ENCODE measurements at places on chromosomes 7 and 10.

GRCh38 chr10:89479771-89480446 is 55.5 kb downstream of the SLC16A12 start:
- no peak for DNase-seq

DNA sequence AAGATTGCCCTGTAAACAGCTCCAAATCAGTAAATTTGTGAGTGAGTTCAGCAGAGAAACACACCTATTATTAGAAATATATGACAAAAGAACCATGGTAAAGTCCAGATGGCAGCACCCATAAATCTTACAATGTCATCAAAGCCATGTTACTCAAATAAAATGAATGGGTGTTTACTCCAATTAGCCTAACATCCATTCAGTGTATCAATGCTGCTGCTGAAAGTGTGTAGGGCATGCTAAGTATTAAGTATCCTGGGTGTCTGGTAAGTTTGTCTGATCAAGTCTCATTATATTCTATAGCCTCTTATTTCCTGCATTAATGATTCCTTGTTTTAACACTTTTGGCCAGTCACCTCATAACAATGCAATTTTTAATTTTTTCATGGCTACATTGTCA is 185.5 kb upstream of the STEAP4 start:
- no peak for DNase-seq

DNA sequence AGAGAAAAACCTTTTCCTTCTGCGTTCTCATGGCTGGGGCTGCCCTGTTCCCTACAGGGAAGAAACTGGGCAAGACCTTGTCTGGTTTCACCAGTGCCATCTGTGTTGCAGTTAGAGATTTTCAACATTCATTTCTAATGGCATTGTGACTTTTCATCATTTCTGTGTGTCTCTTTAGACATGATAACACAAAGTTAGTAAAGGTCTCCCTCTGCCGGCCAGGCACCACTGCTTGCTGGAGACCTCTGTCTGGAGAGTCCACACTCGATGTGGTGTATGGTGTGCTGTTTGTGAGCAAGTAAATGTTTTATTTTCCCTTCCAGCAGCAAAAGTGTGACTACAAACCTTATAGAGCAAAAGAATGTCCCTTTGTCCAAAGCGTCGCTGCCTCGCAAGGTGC is 213.5 kb downstream of the PAXIP1 start:
- no peak for DNase-seq

DNA sequence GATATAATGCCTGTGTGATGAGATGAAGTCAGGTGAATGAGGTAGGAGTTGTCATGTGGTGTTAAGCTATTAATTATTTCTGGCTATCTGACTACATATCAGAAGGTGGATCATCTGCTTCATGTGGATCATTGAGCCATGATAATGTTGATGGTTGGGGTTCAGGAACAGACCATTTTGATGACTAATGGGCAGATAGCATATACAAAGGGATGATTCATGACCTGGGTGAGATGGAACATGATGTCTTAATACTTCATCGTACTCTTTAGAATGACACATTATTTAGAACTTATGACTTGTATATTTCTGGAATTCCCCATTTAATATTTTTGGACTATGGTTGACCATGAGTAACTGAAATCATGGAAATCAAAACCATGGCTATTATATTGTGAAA is 155.1 kb downstream of the OR13A1 start:
- DNase-seq = peak; percentile 79

DNA sequence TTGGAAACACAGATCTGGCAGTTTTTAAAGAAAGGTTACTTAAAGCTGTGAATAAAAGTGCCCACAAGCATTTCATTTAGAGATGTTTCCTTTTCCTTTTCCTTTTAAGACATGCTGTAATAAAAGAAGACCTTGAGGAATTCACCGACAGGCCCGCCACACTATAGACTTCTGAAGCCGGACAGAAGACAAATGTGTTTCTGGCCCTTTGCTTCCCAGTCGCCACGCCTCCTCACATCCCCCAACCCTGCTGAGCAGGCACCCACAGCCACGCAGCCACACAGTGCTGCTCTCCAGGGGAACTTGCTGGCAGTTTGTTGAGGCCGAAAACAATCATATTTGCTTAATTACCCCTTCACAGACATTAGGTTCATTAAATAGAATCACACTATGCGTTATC is 83.4 kb downstream of the SLC25A13 start:
- DNase-seq = no peak

GRCh38 chr10:4088354-4089066 is 303.5 kb upstream of the KLF6 start:
- DNase-seq = no peak

DNA sequence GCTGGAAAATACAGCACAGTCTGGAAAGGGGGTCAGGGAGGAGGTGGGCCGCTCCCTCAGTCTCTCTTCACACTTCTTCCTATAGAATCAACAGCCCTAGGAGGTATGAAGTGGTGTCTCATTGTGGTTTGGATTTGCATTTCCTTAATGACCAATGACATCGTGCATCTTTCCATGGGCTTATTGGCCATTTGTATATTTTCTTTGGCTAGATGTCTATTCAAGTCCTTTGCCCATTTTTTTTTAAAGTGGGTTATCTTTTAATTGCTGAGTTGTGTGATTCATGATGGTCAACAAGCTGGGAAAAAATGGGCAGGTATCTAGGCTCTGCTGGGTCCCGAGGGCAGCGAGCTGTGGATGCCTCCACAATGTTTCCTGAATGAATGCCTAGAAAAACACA is 29.1 kb downstream of the TMEM130 start:
- no peak for DNase-seq

DNA sequence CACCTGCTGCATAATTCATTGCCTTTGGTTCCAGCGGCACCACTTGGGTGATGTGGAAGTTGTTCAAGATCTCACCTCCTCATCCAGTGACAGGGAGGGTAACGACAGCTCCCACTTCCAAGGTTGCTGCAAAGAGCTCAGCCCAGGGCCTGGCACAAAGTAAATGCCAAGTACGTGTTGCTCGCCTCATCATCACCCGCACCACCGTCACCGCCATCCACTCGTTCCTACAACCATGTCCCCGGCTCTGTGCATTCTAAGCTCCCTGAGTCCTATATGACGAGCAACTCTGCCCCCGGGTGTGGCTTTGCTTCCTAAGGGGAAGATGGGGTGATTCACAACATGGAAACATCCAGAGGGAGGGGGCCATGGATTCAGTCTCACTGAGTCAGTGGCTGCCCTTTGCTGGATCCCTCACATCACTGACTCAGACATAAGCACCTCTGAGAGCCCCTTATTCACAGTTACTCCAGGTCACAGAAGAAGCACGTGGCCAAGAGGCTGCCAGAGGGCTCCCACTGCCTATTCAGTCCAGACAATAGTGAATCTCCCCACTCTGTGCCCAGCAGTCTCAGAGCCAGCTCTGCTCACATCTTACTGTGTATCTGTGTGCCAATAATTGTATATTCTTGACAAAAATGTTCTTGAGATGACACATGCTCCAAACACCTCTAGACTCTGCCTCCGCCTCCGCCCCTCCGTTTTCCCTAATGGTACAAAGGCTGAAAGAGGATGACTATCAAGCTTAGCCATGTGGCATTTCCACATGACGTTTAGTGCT is 159.1 kb downstream of the GFRA1 start:
- no peak for DNase-seq

DNA sequence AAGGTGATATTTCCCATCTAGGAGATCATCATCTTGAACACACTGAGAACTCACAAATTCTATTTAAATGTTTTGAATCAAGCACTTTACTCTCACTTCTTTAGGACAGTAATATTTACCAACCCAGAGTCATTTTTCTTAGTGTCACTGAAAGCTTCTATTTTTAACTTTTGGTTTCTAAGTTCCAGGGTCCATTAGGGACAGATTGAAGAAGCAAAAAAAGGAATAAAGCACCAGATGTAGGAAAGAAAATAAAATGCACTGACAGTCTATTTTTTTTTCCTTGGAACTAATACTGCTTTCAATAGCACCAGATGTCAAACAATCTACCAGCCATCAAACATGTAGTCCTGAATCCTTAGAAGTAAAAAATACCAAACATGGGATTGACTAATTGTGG is 526.7 kb upstream of the LRRN3 start:
- DNase-seq = no peak

GRCh38 chr10:50622706-50623662 is 772 bp downstream of the SGMS1 start:
- no peak for DNase-seq

DNA sequence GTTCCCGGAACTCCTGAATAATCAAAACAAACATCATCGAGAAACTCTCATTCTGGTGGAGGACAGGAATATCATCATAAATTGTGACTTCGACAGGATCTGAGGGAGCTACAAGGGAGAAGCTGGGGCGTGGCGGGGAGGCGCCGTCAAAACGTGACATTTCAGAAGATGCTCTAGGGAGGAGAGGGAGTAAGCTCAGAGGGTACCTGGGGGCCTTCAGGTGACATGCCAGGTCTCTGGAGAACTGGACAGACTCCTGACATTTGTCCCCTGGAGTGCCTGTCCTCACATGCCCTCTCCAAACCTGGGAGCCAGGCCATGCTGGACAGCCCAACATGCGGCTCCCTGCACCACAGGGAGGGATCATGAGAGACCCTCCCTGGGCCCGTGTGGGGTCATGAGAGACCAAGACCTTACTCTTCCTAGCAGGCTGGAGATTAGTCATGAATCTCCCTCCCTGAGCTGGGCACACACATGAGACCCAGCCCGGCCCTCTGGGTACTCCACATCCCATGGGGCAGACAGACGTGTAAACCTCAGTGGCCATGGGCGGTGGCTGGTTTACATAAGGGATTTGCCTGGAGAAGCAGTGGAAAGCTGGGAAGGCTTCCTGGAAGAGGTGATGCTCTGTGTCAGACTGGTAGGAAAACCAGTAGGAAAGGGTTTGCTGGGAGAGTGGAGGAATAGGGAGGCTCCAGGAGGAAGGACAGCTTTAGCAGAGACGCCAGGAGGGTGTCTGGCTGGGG is 81.0 kb downstream of the MYL10 start:
- no peak for DNase-seq

GRCh38 chr10:21637795-21638194 is 103.8 kb downstream of the MLLT10 start:
- DNase-seq = no peak

DNA sequence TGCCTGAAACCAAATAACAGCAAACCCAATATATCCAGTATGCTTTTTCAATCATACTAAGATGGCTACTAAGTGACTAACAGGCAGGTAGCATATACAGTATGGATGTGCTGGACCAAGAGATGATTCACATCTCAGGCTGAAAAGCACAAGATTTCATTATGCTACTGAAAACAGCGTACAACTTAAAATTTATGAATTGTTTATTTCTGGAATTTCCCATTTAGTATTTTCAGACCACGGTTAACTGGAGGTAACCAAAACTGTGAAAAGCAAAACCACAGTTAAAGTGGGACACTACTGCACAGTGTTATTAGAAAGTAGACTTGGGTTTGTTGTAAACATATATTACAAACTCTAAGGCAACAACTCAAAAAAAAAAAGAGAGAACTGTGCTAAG is 91.5 kb downstream of the KMT2C start:
- no peak for DNase-seq

- DNase-seq = no peak
These were observed 11.0 kb downstream of the STMP1 start for GRCh38 chr7:135673360-135673706.

- DNase-seq = no peak
These were observed 615.2 kb downstream of the GRM8 start for GRCh38 chr7:126637538-126637937.

- DNase-seq = no peak
These were observed 123.6 kb downstream of the CXCL12 start for GRCh38 chr10:44261296-44261695.

DNA sequence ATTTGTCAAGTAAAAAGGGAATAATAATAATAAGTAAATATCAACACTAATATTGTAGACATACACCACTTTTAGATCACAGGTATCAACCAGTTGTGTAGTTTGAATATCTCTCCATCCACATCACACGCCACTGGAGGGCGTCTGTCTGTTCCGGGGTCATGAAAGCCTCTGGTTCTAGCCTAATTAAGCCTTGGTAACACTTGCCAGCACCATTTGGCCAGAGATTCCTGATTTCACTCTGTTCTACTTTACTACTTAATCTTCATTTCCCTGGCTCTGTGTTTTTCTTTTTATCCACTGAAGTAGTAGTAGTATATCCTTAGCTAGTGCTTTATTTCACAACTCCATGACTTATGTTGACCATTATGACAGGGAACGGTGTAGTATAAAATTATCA is 285.6 kb upstream of the POM121L12 start:
- no peak for DNase-seq
